ENCODE measurements at places on chromosomes 16 and 17. TPM values are rescaled to one million over a fixed set of nuclear protein-coding genes. Genes with fewer than 3 reads are reported as not detected.

Gene MPP3
- total RNA-seq, result 2.4 TPM

GRCh38 chr17:17356149-17356930 lies 53.2 kb downstream of the NT5M start:
- peak; percentile 72 for DNase-seq

DNA sequence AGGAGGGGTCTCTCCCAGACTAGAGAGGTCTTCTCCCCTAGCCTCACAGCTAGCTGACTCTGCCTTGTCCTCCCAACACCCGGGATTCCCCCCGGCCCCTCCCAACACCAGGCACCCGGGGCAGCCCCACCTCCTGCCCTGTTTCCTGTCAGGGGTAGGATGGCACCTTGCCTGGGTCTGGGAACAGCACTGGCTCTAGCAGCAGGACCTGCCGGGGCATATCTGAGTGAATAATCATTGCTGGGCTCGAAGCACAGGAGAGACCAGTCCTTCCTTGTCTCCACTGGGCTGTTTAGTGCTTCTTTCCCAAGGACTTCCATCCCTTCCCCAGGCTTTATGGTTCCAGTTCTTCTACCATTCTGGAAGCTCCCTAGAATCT lies 25.7 kb downstream of the MINK1 start:
- DNase-seq, result no peak

- no peak for DNase-seq
Measured at GRCh38 chr17:35018814-35019213, 38.5 kb downstream of the LIG3 start.

Gene TPPP3
- total RNA-seq, result not detected

- DNase-seq, result no peak
Measured at GRCh38 chr16:69321080-69321479, 9.3 kb downstream of the PDF start.

DNA sequence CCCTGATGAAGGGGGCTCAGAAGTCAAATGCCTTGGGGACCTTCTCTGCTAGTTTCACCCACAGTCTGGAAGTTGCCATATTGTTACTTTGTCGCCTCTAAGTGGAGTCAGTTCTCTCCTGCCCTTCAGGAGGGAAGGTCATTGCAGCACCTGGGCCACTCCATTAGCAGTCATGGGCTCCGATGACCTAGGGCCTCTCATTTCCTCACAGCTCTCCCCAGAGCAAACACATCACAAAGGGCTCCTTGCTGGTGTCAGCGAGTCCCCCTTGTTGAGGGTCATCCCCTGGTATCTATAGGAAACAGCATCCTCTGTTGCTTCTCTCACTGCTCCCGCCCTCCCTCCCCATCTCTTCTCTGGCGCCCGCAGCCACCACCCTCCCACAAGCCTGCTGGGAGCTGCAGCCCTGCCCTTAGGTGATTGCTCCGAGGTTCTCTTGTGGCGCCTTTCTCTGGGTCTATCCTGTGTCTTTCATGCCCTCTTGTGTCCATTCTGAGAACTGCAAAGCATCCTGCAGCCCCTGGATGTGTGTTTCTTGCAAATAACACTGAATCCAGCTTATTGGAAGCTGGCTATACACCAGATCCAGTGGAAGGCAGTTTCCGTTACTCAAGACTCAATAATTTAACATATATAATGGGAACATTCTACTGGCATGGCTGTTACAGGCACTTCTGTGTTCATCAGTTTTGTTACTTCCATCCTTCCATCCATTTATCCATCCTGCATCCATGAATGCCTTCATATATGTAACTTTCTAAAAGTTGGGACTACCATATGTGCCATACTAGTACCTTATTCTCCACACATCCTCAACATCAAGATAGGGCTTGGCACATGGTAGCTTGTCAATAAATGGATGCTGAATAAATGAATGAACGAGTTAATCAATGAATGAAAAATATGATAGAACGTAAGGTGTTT lies 21.2 kb downstream of the PDILT start:
- peak; percentile 60 for DNase-seq

Gene ZNF385C
- total RNA-seq, result not detected

Measured in SJSA1 (cell line).